Testis (tissue), 5 donors: ENCODE measurements at places on chromosomes 2 and 18.

- DNase-seq, result no peak
These were observed 7.2 kb upstream of the OTOF start for GRCh38 chr2:26485099-26485498.

DNA sequence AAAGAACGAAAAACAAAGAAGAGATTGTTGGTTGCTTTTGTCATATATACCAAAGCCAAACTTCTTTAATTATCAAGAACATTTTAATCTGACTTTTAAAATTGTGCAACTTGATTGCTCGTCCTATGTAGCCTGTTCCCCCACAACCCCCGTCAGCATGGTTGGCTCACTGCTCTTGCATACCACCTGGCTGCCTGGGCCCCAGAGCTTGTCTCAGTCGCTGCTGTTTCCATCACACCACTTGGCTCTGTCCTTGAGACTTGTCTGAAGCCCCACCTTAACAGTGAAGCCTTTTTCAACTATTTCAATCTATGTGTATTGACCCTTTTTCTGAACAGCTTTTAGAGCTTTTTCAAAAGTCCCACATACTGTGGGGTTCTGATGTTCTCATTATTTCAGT is 270.8 kb downstream of the ZNF407 start:
- DNase-seq, result no peak

- DNase-seq, result peak; percentile 73
These were observed 57.5 kb downstream of the HS1BP3 start for GRCh38 chr2:20593072-20594034.

DNA sequence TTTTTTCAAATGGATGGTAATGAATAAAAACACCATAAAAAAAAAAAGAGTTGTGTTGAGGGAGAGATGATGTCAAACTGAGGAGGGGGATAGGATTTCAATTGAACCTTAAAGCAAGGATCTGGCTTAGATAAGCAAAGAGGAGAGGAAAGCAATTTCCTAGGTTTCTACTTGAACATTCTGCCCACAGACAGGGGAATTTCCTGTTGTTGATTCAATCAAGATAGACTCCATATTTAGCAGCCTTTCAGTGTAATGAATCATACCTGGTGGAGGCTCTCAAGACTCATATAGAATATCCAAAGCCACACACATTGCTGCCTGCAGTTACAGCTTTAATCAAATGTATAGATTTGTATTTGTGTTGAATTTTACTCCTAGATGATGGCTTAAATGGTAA is 294.4 kb upstream of the PIK3C3 start:
- DNase-seq, result no peak

- no peak for DNase-seq
These were observed 242.0 kb downstream of the CALCRL start for GRCh38 chr2:187206071-187206470.

GRCh38 chr18:9866627-9867026 is 19.1 kb upstream of the TXNDC2 start:
- DNase-seq, result no peak

DNA sequence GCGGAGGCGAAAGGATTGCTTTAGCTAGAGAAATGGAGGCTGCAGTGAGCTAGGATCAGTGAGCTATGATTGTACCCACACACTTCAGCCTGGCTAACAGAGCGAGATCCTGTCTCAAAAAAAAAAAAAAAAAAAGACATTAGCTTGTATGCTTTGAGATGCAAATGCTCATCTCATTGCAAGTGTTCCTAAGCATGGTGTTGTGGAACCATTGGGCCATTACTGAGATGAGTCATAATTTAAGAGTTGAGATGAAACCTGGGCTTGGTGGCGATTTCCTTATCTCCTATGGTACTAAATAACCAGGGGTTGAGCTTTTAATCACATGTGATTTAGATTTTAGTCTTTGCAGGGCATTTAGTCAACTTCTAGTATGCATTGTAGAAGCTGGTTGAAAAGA is 2.2 kb downstream of the PLEKHA3 start:
- DNase-seq, result no peak

- no peak for DNase-seq
These were observed 402.7 kb downstream of the LRP1B start for GRCh38 chr2:141728142-141728541.

- no peak for DNase-seq
These were observed 141.0 kb downstream of the CERS6 start for GRCh38 chr2:168596881-168597655.

DNA sequence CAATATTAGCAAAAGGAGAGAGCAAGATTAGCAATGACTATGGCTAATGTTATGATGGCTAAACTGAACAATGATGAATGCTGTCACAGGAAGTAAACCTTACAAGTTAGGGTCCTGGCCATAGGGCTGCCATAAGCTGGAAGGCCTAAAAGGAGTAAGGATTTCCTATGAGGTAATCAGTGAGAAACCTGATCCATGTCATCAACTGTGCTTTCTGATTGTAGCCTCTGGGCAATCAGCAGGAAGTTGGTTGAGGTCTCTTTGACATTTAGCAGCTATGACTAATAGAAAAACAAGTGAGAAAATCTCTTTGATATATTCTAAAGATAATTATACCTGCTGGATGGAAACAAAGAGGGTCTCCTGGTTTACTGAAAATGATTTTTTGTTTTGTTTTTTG is 193.0 kb downstream of the RAB3GAP1 start:
- DNase-seq, result no peak

DNA sequence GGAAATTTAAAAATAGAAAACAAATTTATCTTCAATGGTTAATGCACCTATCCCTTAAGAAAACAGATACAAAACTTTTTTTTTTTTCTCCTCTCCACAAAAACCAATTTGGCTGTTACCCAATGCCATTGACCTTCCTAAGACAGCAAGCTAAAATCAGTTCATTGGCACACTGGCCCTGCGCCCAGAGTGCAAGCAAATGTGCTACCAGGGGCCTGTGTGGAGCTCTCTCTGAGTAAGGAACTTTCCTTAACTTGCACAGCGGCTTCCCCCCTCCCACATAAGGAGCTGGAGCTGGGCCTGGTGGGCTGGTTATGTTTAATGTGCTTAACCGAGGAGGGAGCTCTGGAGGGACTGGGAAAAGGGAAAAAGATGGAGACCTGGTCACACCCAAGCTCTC is 17.6 kb upstream of the POU3F3 start:
- DNase-seq, result no peak

DNA sequence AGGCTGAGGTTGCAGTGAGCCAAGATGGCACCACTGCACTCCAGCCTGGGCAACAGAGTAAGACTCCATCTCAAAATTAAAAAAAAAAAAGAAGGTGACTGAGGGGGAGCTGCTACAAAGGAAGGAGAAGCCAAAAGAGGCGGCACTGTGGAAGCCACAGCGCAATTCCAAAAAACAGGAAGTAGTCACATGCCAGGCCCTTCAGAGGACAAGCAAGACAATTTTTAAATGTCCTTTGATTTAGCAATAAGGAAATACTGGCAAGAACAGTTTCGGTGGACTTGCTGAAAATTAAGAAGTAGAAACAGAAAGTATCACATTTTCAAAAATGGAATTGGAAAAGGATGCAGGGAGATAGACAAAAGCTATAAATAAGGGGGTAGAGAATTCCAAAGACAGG is 122.8 kb downstream of the OSBPL1A start:
- no peak for DNase-seq

GRCh38 chr2:207600231-207600630 is 25.0 kb downstream of the METTL21A start:
- no peak for DNase-seq

DNA sequence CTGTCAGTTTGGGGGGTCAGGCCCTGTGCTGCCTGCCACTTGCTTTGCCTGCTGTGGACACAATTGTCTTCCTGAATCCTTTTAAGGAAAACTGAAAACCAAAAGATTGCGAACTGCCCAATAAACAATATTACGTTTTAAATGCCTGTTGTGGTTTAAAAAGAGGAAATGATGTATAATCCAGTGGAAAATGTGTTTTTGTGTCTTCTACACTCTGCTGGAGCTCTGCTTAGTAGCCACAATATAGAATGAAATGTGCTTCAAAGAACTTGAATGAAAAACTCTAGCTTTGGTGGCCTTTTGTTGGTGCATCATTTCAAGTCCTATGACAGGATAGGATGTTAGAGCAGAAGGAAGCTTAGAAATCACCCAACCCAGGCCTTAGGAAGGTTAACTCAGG is 23.2 kb upstream of the CABYR start:
- DNase-seq, result no peak

GRCh38 chr18:23237524-23238151 is 102.4 kb downstream of the CABLES1 start:
- DNase-seq, result peak; percentile 18

- DNase-seq, result no peak
These were observed 14.8 kb downstream of the FAM237A start for GRCh38 chr2:206657087-206657486.

DNA sequence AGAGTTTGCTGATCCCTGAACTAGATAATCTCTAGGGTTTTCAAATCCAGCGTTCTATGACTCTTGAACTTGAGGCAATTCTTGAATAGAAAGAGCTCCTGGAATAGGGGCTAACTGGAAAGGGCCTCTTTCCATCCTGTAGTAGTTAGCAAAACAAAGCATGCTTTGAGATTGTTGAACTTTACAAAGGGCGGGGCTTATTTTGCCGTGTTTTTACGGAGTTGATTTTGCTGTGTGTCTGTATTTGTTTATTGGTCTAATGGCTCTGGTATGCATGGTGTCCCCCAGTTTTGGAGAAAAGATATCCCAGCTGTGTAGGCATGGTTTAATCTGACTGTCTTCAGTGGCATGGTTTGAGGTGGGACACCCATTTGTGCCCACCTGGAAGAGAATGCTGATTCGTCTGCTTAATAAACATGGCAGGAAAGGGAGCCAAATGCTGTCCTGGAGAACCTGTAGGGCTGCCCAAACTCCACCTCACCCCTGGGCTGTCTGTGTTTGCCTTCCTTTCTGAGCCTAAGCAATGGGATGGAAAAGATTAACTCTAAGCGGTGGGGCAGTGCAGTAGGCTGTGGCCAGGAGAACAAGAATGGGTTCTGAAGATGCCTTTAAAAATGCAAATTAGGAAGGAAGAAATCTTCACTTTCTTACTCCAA is 74.1 kb upstream of the FOSL2 start:
- no peak for DNase-seq

DNA sequence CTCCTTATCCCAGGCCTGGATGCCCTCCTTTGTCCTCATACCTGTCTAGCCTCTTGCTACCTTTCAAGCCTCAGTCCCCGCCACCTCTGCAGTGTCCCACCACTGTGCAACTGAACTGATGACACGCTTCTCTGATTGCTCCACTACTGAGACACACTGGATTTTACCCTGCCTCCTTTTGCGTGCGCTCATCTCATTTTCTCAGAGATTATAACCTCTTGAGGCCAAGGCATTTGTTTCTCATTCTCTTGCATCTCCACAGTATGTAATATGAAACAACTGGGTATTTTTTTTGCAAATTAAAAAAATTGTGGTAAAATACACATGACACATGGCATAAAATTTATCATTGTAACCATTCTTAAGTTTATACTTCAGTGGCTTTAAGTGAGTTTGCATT is 95.4 kb downstream of the PRKCE start:
- no peak for DNase-seq

DNA sequence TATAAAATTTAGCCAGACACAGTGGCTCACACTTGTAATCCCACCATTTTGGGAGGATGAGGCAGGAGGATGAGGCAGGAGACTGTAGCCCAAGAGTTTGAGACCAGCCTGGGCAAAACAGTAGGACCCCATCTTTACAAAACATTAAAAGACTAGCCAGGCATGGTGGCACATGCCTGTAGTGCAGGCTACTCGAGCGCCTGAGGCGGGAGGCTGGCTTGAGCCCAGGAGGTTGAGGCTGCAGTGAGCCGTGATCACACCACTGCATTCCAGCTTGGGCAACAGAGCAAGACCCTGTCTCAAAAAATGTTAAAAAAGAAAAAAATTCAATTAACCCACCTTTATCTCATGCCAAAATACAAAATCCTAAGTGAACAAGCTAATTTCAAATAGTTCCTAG is 4.0 kb downstream of the REV1 start:
- DNase-seq, result no peak

GRCh38 chr2:148643421-148643820 is 1.1 kb upstream of the EPC2 start:
- no peak for DNase-seq

DNA sequence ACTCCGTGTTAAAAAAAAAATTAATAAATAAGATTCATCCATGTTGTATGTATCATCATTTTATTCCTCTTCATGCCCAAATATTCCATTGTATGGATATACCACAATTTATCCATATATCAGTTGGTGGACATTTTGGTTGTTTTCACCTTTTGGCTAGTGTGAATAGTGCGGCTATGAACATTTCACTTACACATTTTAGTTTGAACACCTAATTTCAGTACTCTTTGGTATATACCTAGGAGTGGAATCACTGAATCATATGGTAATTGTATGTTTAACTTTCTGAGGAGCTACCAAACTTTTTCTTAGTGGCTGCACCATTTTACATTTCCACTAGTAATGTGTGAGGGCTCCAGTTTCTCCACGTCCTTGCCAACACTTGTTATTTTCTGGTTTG is 20.0 kb downstream of the CDCA7 start:
- no peak for DNase-seq

DNA sequence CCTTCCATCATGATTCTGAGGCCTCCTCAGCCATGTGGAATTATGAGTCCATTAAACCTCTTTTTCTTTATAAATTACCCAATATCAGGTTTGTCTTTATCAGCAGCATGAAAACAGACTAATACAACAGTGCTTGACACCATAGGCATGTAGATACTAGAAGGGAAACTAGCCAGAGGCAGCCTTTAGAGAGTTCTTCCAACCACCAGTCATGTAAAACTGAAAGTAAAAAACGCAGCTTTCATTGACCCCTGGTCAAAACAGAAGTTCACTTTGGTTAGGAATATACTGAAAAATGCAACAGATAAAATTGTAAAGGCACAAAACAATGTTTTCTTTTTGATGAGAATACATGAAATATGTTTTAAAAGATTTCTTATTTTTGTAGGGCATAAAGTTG is 122.8 kb upstream of the L3MBTL4 start:
- DNase-seq, result no peak

DNA sequence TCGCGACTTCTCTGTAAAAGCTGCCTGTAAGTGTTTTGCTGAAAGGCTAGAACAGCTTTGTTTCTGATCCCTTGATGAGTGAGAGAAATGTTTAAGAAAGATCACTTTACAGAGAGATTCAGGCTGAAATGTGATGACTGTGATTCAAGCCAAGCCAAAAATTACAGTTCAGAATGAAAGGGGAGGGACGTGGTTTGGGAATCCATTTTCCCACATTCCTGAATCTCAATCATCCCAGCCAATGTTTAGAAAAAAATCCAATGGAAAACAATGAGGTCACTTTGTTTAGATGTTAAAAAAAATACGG is 416.7 kb downstream of the ARHGAP15 start:
- no peak for DNase-seq
